Upper lobe of left lung (tissue), 6 donors: ENCODE measurements at places on chromosomes 7 and 10. TPM values are rescaled to one million over a fixed set of nuclear protein-coding genes. Genes with fewer than 3 reads are reported as not detected.

DNA sequence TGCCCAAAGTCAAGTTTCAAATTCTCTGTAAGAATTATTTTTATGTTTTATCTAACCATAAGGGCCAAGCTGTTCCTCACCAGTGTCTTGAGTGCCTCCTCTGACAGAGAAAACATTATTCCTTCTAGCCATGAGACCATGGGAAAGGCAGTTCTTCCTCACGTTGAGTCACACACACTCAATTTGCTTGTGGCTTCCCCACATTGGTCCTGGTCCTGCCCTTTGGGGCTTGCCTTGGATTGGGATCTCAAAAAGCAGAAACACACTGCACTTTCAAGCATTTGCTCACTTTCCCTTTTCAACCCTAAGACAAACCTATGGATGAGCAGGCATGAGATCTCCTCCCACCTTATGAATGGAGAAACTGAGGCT, 248.3 kb upstream of the IGFBP3 start:
- no peak for DNase-seq

DNA sequence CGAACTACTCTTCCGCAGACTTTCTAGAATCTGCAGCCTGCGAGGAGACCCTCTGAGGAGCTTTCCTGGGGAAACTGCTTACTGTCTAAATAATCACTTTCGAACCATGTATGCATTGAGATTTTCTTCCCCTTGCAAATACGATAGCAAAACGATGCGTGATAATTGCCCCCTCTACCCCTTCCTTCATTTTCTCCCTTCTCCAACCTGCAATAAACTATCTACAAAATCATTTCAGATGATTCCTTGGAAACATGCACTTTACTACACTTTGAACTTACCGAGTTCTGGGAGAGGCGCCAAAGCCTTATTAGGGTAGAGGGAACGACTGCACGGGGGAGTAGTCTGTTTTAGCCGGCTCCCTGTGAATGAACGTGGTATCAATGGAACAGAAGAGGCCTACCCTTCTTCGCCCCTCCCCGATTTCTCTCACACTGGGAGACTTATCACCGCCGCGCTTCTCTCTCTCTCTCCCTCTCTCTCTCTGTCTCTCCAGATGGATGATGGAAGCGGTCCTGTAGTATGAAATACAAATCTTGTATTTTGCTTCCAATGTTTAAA, at the start of gene FGFBP3:
Gene FGFBP3 (minus strand): TSS at position 370 of the 561 bp plus-strand sequence. CDS start 517 bp downstream, outside the sequence.
- DNase-seq, result no peak

GRCh38 chr7:45190406-45191165, 33.0 kb downstream of the RAMP3 start:
- DNase-seq, result peak; percentile 18

- DNase-seq, result no peak
Measured at GRCh38 chr7:82373926-82374635, 69.5 kb downstream of the CACNA2D1 start.

DNA sequence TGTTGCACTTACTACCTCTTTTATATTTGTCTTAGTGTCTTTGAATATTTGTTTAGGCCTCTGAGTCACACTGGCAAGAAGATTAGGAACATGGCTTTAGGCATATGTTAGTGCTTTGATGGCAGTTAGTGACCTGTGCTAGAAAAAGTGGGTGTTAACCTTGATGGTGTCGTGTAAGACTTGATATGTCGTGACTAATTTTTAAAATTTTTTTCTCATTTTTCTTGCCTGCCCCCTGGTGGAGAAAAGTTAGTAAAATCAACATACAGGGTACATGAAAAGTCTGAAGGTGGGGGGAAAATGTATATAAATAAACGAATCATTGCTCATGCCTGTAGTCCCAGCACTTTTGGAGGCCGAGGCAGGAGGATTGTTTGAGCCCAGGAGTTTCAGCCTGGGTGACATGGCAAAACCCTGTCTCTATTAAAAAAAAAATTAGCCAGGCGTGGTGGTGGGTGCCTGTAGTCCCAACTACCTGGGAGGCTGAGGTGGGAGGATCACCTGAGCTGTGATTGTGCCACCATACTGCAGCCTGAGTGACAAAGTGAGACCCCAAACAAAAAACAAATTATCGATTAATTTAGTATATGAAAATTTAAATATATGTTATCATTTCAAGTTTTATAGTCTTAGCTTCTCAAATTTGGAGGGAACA, 44.6 kb downstream of the TAX1BP1 start:
- no peak for DNase-seq

- peak; percentile 79 for DNase-seq
Measured at GRCh38 chr10:104322416-104322782, 15.9 kb downstream of the ITPRIP start.

- no peak for DNase-seq
Measured at GRCh38 chr10:77297393-77297739, 340.2 kb downstream of the KCNMA1 start.

- DNase-seq, result no peak
Measured at GRCh38 chr7:20290505-20291111, 40.1 kb upstream of the ITGB8 start.

DNA sequence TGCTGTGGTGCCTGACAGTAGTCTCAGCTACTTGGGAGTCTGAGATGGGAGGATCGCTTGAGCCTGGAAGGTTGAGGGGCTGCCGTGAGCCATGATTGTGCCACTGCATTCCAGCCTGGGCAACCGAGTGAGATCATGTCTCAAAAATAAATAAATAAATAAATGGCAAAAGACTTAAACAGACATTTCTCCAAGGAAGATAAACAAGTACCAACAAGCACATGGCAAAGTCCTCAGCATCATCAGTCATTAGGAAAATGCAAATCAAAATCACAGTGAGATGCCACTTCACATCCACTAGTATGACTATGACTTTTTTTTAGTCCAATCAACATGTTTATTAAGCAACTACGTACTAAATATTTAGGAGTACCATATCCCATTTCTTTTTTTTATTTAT, 21.3 kb upstream of the KPNA7 start:
- DNase-seq, result no peak

DNA sequence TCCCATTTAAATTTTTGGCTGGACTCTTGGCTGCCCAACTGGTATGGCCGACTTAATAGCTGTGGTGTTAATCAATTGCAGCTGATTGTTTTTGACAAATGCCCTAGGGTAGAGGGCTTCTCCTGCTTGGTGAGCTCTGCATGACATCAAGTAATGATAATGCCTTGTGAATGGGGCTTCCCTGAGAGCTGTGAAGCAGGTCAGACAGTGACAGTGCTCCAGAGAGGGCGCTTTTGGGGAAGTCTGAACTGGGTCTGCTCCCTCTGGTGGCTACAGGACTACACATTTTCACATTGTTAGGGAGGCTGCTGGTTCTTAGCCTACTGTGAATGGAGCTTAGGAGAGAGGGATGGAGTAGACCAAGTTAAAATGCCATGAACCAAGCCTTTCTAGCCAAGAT, 98.8 kb downstream of the SDK1 start:
- DNase-seq, result no peak

GRCh38 chr10:88958721-88959120, 6.1 kb upstream of the ACTA2 start:
- DNase-seq, result no peak

GRCh38 chr7:65946904-65947303, 35.1 kb downstream of the GUSB start:
- no peak for DNase-seq

DNA sequence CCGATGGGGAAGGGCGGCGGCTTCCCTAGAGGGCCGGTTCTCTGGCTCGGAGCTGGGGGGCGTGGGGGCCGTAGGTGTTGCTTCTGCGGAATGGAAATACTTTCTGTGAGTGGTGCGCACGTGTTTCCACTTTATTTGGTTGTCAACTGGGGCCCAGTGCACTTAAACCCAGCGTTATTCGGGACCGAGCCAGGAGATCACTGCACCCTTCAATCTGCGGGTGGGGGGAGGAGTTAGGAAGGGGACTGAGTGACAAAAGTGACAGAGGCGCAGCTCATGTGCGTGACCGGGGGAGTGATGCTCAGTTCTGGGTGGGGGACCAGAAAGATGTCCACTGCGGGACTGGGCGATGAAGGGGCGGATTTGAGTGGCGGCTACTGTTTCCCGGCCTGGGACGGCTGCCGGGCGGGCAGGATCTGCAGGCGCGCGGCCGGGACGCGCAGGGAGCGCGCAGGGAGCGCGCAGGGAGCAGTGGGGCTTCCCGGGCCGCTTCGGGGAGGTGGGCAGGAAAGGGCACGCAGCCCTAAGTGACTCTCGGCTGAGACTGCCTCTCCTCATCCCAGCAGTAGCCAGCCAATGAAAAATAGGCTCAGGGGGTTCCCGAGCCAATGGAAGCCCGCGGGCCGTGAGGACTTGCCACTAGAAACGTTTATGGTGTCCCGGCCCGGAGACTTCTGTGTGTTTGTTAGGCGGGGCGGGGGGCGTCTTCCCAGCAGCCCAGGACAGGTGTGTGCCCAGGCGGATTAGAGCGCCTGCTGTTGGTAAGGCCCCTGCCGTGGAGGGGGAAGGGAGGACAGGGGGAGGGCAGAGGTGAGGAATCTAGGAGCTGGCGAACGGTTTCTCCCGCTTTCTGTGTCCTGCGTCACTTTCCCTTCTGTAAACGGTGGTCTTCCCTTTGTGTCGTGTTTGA, 54.3 kb upstream of the KDM7A start:
- peak; percentile 88 for DNase-seq

GRCh38 chr7:151504715-151505326, 14.9 kb downstream of the RHEB start:
- DNase-seq, result no peak

GRCh38 chr7:79713276-79713675, 259.8 kb upstream of the MAGI2 start:
- DNase-seq, result no peak

Gene ENTPD7
- total RNA-seq, result 6.3 TPM

Gene SLC29A3
- 10.1 TPM for total RNA-seq

Gene SRRM3
- total RNA-seq, result 0.33 TPM

Gene FAM20C
- total RNA-seq, result 41.3 TPM

Gene ITPRID1
- not detected for total RNA-seq

Gene TCF7L2
- 15.5 TPM for total RNA-seq

Gene CTAGE8
- 2.5 TPM for total RNA-seq

Gene PRLHR
- total RNA-seq, result not detected

Gene IKZF1
- total RNA-seq, result 34.8 TPM

Gene DDIT4
- total RNA-seq, result 107 TPM

Gene LIPM
- total RNA-seq, result not detected
